ENCODE measurements at places on chromosomes 5 and 9.

DNA sequence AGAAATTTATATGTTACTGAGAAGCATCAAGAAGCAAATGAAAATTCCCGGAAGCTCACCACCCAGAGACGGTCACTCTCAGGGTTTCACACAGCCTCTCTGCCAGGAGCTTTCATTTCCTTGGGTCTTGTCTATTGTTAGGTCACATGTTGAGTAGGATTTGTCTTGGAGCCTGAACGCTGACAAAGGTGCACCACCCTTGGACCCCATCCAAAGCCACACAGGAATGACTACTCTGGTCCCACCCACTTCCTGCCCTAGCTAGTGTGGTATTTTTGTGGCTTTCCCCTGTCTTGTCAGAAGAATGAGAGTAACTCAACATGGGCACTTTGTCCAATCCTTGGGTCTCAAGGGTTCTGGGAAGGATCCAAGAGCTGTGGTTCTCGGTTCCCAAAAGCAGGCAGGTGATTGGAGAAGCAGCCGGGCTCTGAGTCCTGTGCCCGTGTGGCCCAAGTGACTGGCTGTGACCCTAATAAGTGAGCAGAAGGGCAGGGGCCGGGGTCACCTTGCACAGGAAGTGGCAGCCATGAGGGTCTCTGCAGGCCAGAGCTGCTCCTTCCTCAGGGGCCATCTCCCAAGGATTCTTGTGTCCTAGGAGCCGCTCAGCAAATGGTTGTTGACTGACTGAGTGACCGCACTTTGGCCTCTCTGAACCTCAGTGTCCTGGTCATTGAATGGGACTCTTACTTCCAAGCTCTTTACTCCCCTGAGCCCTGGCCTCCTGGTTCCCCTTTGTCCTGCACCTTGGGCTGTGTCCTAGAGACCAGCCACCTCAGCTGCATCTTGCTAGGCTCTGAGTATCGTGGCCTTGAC, 6.9 kb downstream of the FGD3 start:
- DNase-seq, result peak; percentile 76

DNA sequence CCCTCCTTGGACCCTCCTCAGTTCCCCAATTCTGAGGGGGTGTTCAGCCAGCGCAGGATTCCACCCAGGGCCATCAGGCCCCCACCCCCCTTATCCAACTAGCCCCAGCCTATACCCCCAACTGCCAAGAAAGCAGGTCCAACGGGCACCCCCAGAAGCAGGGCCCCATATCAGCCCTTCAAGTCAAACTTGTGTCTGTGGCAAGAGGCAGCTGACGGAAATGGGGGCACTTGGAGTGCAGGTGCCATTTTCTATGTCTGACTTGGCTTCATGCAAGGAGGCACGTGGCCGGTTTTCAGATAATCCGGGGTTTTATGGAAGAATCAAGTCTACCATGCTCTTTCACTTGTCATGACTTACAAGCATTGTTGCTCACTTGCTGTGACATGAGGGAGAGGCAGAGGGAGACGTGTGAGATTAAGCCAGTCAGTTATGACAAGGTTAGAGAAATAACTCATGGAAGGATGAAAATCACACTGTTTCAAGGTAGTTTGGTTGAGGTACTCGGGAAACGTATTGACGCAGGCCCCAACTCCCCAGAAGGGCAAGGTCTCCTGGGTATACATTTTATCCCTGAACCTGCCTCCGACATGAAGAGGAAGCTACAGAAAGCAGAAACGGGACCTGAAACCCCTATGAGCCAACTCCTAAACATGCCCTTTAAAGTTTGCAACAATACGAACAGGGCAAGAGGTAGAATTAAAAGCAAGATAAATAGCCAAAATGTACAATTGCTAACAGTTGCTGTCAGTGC, 26.5 kb upstream of the CLPTM1L start:
- no peak for DNase-seq

DNA sequence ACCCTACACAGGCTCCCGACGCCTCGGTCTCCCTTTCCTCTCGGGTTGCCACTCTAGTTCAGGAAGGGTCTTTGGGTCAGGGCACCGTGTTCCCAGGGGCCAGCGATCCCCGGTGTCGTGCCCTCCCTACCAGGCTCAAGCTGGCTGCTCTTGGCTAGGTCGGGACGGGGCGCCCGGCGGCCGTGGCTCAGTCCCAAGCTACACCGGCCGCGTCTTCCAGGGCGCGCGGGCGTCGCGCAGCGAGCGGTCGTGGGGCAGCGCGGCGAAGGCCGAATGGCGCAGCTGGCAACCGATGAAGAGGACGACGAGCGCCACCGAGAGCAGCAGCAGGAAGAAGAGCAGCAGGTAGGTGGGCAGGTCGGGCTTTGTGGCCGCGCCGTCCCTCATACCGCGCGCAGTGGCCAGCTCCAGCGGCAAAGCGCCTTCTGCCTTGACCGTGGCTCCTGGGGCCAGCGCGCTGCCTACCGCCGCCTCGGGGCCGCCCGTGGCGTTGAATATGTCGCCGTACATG, 892 bp downstream of the SMIM32 start:
- no peak for DNase-seq

DNA sequence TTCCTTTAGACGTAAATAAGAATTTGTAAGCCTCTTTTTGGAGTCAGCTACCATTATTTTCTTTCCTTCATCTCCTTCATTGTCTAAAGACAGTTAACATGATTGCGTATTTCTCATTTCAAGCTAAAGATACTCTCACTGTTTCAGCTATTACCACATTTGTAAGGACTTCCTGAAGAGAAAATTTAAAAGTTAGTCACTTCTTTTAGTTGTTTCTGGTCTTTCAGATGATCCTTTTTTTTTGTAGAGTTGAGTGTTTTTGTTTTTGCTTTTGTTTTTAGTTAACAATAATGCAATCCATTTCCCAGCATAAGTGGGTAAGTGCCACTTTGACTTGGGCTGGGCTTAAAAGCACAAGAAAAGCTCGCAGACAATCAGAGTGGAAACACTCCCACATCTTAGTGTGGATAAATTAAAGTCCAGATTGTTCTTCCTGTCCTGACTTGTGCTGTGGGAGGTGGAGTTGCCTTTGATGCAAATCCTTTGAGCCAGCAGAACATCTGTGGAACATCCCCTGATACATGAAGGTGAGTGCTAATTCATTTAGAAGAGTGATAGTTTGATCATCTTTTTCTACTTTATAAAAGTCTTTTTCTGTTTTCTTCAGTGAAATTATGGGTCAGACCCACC, 2.0 kb downstream of the IL31RA start:
- no peak for DNase-seq

DNA sequence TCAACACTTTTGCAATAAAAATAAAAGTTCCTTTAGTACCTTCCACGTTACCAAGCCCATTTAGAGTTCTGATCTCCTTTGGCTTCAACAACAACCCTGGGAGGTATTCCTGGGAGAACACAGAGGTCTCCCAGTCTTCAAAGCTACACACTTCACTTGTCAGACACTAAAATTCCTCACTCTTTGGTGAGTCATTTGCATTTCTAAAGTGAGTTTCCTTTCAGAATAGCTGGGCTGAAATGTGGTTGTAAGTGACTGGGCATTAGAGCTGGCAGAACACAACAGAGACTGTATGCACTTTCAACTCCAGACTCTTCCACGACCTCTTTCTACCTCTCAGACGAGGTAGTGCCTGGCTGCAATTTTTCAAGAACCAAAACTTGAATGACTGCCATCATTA, 11.5 kb upstream of the F2RL1 start:
- DNase-seq, result no peak

GRCh38 chr9:71885467-71885866, 25.5 kb downstream of the ABHD17B start:
- no peak for DNase-seq

DNA sequence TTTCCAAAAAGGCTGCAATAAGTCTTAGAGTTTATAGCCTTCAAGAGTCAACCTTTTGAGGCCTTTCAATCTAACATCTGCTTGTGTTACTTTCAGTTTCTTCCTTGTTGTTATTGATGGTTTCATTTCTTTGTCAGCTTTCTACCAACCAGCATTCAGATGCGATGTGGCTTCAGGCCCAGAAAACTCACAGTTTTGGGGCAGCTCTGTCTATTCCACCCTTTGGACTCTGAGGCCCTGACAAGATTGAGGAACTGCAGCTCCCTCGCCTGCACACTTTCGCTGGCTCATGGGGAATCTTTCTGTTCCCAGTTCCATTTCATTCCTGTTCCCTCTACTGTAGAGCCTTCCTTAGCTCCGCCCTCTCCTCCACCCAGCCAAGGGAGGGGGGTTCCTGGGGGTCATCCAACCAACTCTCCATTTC, 13.3 kb upstream of the WHRN start:
- DNase-seq, result no peak

GRCh38 chr5:90590170-90590569, 31.6 kb downstream of the ADGRV1 start:
- DNase-seq, result no peak

DNA sequence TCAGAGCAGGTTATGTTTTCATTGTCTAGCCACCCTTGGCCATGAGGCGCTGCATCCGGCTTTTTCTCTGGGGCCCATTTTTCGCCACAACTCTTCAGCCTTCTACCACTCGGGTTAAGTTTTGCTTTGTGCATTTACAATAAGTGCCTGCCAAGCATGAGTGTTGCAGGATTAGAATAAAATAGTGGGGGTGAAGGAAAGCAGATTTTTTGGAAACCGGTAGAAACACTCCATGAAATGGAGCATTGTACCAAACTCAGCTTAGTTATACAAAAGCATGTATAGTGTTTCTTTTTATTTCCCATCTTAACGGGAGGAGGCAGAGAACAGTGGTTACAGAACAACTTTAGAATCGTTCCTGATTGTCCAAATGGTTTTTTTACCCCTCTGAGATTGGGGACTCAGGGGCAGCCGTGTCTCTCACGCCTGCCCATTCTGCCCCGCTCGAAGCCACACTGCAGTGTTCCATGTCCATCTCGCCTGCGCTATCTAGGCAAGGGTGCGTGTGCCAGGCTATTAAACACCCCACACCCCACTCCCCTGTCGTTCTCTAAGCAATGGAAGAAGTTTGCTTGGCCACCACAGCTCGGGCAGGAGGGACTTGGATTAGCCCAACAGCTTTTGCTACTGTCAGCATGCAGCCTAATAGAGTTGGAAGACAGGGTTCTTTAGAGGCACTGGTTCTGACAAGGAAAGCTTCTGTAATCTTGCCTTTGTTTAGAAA, 268.8 kb upstream of the WWC1 start:
- DNase-seq, result no peak

- DNase-seq, result no peak
Observed at GRCh38 chr5:173323106-173323798, 5.0 kb downstream of the STC2 start.

GRCh38 chr5:157740229-157740610, 3.3 kb upstream of the LSM11 start:
- no peak for DNase-seq

DNA sequence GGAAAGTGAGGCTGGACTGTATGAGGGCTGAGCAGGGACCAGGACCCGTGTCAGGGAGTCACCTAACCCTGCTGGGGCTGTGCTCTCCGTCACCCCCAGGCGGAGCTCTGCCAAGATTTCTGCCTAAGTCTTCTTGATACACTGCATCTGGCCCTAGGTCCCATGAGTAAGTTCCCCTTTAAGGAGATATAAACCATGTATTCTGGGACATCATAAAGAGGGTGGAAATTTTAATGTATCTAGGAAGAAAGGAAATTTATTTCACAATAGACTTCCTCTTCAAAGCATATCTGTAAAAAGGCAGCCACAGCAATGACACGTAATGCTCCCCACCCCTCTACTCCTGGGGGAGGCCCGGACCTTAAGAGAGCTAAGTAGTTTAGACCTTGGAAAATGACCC, 183.4 kb downstream of the FBXL7 start:
- DNase-seq, result no peak

GRCh38 chr9:15116130-15116580, 190.9 kb downstream of the TTC39B start:
- DNase-seq, result no peak

DNA sequence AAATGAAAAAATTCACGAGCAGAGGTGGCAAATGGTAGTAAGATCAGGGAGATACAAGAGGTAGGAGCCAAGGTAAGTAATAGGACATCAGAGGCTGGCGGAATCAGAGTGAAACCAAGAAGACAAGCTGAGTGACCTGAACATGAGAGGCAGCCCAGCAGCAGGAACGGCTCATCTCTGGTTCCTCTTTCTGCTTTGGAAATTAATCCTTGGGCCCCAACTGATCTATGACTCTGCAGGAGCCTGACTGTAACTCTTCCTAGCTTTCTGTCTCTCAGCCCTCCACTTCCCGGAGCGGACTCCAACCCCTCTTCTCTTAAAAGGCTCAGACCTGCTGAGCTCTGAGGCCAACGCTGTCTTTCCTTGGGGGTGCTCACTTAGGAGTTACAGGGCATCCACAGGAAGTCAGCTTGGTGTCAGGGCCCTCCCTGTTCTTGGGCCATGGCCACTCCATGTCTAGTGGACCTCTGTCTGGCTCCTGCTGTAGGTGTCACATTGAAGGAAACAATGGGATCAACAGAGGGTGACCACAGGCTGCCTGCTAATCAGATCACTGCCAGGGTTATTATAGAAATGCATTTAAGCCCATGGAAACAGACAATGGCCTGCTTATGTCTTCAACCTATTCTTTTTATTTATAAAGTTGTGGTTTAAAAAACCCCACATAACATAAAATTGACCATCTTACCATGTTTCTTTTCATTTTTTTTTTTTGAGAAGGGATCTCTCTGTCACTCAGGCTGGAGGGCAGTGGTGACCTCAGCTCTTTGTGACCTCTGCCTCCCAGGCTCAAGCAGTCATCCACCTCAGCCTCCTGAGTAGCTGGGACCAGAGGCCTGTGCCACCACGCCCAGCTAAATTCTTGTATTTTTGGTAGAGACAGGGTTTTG, 22.5 kb upstream of the SHB start:
- DNase-seq, result no peak

DNA sequence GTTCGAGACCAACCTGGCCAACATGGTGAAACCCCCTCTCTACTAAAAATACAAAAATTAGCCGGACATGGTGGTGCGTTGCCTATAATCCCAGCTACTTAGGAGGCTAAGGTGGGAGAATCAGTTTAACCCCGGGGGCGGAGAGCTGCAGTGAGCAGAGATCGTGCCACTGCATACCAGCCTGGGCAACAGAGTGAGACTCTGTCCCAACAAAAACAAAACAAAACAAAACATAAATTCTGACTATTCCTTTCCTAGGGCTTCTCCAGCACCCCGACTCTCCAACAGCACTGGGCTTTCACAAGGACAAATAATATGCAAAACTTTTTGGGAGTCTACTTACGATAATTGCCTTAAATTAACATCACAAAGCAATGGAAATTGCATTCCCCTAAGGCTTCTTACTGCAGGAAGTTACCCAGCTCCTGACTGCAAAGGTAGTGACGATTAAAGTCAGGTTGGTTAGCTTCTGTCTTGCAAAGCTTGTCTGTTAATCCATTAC, 15.9 kb upstream of the CDKN2AIPNL start:
- DNase-seq, result no peak

GRCh38 chr5:58300346-58300895, 159.5 kb downstream of the PLK2 start:
- DNase-seq, result no peak

- no peak for DNase-seq
Observed at GRCh38 chr9:114551750-114552685, 35.6 kb upstream of the ATP6V1G1 start.

DNA sequence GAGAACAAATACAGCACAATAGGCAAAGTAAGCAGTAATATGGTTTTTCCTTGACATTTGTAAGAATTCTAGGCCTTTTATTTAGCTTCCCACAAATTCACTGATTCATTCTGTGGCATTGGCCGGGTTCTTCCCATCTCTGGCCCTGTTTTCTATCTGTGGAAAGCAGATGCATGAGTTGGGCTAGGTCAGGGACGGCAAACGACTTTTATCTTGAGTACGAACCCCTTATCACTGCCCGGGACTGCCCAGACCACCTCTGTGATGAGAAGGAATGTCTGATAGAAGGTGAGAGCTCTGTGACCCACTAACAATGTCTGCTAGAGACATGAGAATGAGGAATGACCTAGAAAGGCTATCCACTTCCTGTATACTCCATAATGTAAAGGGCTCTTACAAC, 35.4 kb upstream of the ADAM19 start:
- no peak for DNase-seq
